ENCODE measurements at places on chromosomes 3 and 15.

DNA sequence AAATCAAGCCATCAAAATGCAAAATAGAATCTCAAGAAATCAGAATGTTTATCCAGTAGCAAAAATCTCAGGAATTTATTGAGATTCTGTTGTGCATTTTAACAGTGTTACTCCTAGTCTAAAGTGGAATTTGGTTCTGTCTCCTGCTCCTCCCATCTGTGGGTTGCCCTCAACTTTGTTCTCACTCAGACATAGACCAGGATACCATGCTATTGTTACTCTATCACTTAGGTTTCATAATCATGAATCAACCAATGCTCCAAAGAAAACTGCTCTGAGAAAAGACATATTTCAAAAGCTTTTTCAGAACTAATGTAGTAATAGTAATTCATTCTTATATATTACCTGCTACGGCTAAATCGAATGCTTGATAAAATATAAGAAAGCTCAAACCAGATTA, 274.7 kb downstream of the RBMS3 start:
- DNase-seq, result peak; percentile 43

DNA sequence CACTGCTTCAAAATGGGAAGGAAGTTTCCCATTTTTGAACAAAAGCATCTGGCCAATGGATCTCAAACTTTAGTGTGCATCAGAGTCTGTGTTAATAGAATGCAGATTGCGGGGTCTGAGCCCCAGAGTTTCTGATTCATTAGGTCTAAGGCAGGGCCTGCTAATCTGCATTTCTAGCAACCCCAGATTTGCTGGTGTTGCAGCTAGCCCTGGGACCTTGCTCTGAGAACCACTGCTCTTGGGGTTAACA, 30.7 kb upstream of the USP3 start:
- DNase-seq, result no peak

- peak; percentile 91 for DNase-seq
Measured at GRCh38 chr3:113214917-113215595, 3.7 kb downstream of the BOC start.

DNA sequence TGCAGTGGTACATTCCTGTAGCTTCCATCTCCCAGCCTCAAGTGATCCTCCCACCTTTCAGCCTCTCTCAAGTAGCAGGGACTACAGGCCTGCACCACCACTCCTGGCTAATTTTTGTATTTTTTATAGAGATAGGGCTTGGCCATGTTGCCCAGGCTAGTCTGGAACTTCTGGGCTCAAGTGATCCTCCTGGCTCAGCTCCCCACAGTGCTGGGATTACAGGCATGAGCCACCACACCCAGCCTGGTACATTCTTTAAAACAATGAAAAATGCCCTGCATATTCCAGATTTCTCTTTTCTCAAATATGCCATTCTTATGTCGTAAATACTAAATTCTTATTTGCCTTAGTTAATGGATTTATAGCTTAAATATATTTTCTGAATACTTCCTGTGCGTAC, 581.4 kb downstream of the MECOM start:
- DNase-seq, result no peak

DNA sequence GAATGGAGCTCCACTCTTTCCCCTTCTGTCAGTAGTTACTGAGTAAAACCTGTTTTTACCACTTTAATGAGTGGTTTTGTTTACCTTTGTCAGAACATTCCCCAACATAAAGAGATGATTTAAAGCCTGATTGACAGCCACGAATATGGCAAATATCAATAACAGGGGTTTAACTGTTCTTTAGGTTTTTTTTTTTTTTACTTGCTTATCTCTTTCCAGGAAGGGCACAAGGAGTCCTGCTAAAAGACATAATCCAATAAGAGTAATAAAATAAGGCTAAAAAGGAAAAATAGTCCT, 11.5 kb upstream of the UBE2Q2 start:
- DNase-seq, result no peak

All from fibroblast of skin of right biceps (primary cell).